Endodermal cell (in vitro differentiated cells): ENCODE measurements at places on chromosomes 4 and X.

DNA sequence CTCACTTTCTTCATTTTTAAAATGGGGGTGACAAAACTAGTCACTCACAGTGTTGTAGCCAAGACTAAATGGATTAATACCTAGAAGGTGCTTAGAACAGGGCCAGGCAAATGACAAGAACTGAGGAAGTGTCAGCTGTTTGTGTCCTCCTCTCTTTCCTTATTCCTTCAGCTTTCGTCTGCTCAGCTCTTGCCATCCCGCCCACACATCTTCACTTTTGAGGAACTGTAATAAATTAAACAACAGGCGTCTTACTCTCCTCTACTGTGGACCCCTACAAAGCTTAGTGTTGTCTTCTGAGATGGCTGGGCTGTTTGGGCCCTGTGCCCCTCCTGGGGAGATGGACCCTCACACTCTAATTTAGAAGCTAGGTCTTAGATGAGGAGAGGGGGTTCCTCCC lies 2.7 kb downstream of the HPSE start:
- DNase-seq = no peak

DNA sequence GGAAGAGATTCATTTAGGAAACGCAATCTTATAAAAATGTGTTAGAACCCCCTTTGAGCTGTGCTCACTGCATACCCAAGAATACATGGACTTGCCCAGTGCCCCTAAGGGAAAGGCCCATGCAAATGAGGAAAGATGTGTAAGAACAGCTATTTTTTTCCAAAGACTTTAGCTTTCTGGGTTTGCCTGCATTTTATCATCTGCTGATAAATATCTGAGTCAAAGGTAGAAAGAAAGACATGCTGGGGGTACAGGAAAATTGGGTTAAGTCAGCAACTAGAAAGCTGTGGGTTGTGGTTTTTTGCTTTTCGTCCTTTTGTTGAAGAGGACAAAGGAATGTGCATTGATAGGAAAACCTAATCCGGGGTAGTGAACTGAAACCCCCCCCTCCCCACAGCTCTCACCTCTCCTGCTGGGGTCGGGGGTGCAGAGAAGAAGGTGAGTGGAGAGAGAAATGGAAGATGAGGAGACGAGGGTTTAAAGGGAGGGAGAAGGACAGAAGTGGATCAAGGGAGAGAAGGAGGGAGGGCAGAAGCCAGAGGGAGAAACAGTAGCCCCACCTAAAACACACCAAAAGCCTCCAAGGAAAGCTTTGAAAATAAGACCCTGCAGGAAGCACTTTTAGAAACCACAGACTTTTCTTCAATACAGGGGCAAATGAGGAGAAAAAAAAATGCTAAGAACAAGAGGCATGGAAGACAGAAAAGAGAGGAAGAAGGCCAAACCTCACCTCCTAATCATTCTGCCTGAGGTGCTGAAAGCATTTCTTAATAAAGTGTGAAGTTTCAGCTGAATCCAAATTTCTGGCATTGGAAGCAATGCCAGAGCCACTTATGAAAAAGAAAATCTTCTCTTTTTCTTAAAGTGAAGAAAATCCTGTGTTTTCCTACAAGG lies 49.3 kb downstream of the KDR start:
- peak; percentile 56 for DNase-seq

DNA sequence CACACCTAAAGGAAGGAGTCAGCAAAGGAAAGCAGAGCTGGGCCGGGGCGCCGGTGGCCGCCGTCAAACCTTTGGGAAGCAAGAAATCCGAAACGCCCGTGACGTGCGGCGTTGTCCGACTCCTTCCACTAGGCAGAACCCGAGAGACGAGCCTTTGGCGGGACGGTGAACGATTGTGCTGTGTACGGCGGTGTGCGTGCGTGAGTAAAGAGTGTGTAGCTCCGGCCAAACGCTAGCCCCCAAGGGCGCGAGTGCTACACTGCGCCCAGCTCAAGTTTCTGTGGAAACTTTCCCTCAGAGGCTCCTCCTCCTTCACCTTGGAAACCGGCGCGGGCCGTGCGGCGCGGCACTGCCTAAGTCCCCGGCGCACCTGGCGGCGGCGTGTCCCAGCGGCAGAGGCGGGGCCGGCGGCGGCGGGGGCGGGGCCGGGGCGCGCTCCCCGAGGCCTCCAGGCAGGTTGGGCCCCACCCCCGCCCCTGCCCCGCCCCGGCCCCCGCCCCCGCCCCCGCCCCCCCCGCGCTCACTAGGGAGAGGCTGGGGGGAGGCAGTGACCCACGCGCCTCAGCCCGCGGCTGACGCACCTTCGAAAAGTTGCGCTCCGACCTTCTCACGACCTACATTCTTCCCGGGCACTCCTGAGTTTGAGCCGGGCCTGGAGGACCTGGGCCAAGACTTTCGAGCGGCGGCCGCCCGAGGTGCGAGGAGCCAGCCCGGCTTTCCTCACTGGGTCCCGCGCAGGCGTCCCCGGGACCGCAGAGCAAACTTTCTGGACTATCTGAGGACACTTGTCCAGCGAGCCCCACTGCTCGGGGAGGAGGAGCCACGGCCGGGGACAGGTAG lies at the start of gene FHIP1A:
FHIP1A (plus strand) TSS at position 547 of the 840 bp plus-strand sequence. CDS start 157,084 bp downstream, outside the sequence.
- peak; percentile 97 for DNase-seq

- peak; percentile 87 for DNase-seq
These were observed 73.2 kb upstream of the UCP1 start for GRCh38 chr4:140641789-140642439.

DNA sequence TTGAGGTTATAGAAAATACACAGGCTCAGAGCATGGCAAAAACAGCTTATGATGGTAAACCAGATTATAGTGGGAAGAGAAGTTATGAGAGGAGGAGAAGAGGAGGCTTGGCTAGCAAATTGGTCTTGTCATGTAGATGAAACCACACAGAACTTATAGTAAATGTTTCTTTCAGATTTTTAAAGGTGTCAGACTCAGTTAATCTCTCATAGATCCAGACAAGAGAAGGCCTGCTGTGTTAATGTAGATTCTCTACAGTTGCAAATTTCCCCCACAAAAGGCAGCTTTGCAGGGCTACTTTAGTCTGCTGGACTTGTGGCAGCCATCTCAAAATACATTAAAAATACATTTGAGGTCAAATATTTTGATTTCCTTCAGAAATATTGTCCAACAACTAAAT lies 1731.7 kb downstream of the ARAP2 start:
- no peak for DNase-seq
